ENCODE measurements at places on chromosomes 7 and 10.
A peak's percentile ranks its signal among the peaks of the same experiment; 100 is the strongest.

DNA sequence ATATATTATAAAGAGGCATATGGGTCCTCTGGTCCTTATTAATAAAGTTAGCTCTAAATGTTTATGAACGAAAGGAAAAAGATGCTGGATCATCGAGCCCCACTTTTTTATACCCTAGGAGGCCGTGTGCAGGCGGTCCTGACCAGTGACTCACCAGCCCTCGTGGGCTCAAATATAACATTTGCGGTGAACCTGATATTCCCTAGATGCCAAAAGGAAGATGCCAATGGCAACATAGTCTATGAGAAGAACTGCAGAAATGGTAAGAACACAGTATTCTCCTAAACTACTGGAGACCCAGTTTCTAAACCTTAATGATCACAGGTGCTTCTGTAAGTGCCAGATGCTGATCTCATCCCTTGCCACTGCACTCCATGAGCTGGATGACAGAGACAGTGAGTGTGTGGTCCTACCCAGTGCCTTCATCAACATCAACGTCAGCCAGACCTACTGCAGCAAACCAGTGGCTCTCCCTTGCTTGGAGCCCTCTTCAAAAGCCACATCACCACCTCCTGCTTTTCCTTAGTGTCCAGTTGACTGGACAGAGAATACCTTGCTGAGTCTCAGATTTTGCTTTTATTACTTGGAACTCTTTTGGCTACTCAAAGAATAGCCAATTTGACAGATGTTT lies 7.6 kb downstream of the GPNMB start:
- DNase-seq: no peak

- DNase-seq: no peak
Measured at GRCh38 chr10:77983384-77984341, 45.7 kb downstream of the POLR3A start.

DNA sequence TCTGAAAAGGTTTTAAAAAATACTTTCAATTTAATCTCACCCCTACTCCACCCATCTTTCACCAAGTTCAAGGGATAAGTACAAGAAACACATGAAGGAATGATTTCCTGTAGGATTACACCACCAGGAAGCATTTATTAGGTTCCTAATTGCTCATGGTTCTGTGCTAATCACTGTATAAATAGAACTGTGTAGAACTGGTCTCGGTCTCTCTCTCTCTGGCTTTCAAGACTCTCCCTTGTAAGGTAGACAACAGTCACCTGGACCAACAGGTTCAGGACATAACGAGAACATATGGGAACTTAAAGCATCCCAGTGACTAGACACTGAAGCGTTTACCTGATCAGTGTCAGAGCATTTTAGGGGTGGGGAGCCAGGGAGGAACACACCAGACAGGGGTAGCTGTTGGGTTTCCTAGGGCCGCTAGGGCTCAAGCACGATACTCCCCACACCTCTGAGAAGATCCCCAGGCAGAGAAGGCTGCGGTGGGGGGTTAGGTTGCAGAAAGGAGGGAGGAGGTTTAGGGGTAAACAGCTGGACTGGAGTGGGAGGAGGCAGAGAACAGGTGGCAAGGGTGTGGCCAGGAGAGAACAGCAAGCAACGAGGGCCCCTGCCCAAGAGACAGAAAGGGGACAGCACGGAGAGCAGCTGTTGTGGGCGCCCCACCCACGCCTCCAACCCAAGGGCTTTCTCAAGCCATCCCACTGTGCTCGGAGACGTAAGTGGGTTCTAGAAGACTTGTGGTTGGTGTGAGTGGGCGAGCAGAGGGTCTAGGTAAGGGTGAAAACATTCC lies 52.5 kb upstream of the USP6NL start:
- DNase-seq: no peak

- DNase-seq: peak; percentile 46
Measured at GRCh38 chr7:158824028-158824427, 5.3 kb downstream of the ESYT2 start.

- DNase-seq: no peak
Measured at GRCh38 chr10:11142777-11143176, 125.1 kb downstream of the CELF2 start.

DNA sequence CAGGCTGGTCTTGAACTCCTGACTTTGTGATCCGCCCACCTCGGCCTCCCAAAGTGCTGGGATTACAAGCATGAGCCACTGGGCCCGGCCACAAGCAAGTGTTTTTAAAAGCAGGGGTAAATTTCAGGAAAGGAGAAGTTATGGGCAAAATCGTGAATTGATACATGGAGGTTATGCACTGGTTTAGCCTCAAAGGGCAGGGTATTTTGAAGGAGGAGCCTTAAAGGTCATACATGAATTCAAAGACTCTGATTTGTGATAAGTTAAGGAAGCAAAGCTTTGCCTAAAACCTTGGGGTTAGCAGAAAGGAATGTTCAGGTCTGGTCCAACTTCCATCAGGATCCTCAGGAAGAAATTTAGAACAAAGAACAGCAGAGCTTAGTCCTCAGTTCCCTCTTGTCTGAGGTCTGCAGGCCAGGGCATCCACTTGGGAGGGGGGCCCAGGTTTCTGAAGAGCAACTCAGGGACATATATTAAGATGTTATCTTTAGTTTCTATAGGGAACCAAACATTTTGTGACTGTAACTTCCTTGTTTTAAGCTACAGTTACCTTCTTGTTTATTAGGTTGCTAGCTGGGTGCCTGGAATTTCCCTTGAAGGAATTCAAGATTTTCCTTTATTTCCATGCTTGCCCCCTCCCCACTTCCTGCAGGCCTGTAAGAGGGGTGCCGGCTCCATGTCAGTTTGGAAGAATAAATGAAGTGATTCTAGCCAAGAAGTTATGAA lies 2.8 kb upstream of the REPIN1 start:
- no peak for DNase-seq

DNA sequence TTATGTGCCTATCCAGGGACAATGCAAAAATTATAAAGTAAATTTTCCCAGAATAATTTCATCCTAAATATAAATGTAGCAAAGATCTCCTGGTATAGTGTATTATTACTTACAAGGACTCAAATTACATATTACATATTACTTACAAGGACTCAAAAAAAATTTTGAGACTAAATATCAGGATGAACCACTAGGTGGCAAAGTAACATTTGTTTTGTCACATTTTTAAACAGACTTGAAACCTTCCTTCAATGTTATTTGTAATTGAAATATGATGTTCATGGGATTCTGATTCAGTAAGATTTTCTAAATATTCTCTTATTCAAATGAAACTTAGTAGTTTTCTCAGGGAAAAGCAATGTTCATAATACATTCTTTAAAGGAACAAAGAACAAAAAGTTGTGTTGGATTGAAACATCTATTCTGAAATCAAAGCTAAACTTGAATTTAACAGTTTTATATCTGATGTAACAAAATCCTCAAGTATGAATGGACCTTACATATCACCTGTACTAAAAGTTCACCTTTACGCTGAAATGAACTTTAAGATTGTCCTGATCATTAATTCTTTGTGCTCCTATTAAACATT lies 74.3 kb upstream of the GNAI1 start:
- DNase-seq: no peak

DNA sequence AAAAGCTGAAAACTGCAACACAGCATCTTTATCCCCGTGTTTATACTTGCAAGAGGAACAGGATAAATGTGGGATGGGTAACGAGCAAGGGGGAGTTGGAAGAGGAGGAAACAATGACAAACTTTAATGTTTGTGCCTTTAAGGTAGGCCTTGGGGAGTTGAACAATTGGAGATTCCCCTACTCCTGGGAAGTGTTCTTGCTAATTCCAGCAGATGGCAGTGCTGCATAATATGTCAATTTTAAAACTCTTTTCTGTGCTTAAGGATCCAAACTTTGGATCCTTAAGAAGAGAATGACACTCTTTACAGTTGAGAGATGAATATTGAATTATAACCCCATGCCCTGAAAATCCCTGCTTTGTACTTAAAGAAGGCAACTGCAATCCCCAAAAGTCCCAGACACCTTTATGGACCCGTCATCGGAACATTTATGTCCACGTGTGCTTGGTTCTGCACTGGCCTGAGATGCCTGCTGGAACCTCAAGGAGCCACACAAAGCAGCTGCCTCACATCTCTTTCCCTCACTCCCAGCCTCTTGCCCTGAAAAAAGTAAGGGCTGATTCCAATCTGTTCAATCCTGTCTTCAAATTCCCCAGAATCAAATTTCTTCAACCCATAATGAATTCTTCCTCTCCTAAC lies 12.0 kb downstream of the IFIT5 start:
- DNase-seq: no peak

GRCh38 chr7:97499204-97499603 lies 232.7 kb upstream of the TAC1 start:
- no peak for DNase-seq

- DNase-seq: no peak
Measured at GRCh38 chr7:17407229-17407628, 108.8 kb downstream of the AHR start.

GRCh38 chr7:28020302-28020940 lies 160.2 kb downstream of the JAZF1 start:
- peak; percentile 8 for DNase-seq

DNA sequence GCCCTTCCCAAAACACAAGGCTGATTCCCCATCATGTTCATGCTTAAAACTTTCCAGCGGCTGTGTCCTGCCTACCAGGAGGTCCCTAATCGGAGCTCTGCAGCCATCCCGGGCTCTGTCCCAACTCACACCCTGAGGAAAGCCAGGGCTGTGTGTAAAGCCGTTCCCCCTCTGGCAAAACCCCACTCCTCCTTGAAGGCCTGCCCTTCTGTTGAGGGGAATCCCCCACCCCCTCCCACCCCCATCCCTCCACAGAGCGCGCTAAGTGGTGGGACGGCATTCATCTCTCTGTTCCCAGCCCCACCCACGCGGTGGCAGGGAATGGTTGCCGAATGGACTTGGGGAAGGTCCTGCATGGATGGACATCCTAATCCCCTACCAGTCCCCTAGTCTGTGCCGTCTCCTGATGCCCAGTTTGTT lies 667 bp upstream of the TMEM120A start:
- no peak for DNase-seq

- no peak for DNase-seq
Measured at GRCh38 chr10:86664341-86665217, 3.7 kb upstream of the LDB3 start.

DNA sequence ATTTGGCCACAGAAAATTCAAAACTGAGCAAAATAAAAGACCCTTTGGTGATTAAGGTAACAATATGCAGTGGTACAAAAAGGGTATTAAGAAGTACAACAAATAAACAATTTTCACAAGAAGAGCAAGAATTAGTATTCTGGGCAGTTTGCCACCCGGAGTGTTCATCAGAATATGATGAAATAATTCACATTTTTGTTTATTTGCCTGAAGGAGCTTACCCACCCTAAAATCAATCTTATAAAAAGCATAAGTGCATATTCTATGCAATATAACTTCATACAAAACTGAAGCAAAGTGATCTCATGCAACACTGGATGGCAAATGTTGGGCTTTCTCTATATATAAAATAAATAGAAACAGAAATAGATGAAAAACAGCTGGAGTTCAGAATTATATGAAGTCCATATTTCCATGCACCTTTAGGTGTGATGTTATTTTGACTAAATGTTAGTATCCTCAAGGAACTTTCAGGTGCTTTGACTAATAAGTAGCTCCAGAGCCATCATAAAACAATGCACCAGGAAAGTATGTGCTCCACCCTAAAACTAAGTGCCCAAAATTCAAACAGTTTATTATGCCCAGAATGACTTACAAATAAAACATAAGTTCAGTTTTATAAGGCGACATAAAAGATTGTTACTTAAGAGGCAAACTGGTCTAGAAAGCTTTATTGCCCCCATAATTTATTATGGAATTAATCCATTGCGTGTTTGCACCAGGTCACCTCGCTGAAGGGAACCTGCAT lies 474.3 kb downstream of the SEMA3D start:
- no peak for DNase-seq

GRCh38 chr10:106348933-106349332 lies 815.6 kb downstream of the SORCS1 start:
- DNase-seq: no peak

- no peak for DNase-seq
Measured at GRCh38 chr10:80537086-80537735, 491 bp upstream of the SH2D4B start.

Measured in stimulated activated CD8-positive, alpha-beta memory T cell treated with anti-CD3 and anti-CD28 coated beads, Interleukin-12 subunit alpha, Interleukin-12 subunit beta, amount 100 ng/mL, for 1 hour (primary cell).